ENCODE measurements at places on chromosomes 4 and X. TPM values are rescaled to one million over a fixed set of nuclear protein-coding genes. Genes with fewer than 3 reads are reported as not detected.

The CNOT6L gene
- total RNA-seq = 6.9 TPM

The HDX gene
- total RNA-seq = 3.1 TPM

The HSFX2 gene
- 0.08 TPM for total RNA-seq

The TLR2 gene
- total RNA-seq = 0.13 TPM

The EPGN gene
- total RNA-seq = not detected

The TLR3 gene
- total RNA-seq = 0.37 TPM

The DACH2 gene
- not detected for total RNA-seq

The TBC1D8B gene
- 1.4 TPM for total RNA-seq

The IL2 gene
- total RNA-seq = not detected

The RBMX gene
- 235 TPM for total RNA-seq

The MAGEA9B gene
- not detected for total RNA-seq

The JADE1 gene
- 17.1 TPM for total RNA-seq

The CXorf58 gene
- not detected for total RNA-seq

The CAMK2D gene
- 16.5 TPM for total RNA-seq

The PNCK gene
- total RNA-seq = 0.51 TPM

The CT45A1 gene
- not detected for total RNA-seq

The ASB11 gene
- total RNA-seq = not detected

The MED12 gene
- 14.1 TPM for total RNA-seq

The HMGB2 gene
- 131 TPM for total RNA-seq

The RIBC1 gene
- total RNA-seq = 0.85 TPM

The BCAP31 gene
- total RNA-seq = 359 TPM

The UGT8 gene
- 0.13 TPM for total RNA-seq

The PDZD4 gene
- total RNA-seq = 2.7 TPM

The ZNF280C gene
- total RNA-seq = 2.7 TPM

The SLC25A43 gene
- 28.7 TPM for total RNA-seq

The SLITRK2 gene
- 0.01 TPM for total RNA-seq

The RBM3 gene
- 316 TPM for total RNA-seq

The NEIL3 gene
- total RNA-seq = 15.4 TPM

The UCHL1 gene
- 969 TPM for total RNA-seq

The SPATA4 gene
- total RNA-seq = 0.20 TPM

The NAP1L5 gene
- total RNA-seq = 1.9 TPM

The LARP7 gene
- 27.4 TPM for total RNA-seq

All from A549 treated with CpdA at 1 μM for 4 hours (cell line).